ENCODE measurements at places on chromosomes 7 and 10.

- DNase-seq, result no peak
These were observed 16.5 kb downstream of the SLK start for GRCh38 chr10:103983367-103983911.

DNA sequence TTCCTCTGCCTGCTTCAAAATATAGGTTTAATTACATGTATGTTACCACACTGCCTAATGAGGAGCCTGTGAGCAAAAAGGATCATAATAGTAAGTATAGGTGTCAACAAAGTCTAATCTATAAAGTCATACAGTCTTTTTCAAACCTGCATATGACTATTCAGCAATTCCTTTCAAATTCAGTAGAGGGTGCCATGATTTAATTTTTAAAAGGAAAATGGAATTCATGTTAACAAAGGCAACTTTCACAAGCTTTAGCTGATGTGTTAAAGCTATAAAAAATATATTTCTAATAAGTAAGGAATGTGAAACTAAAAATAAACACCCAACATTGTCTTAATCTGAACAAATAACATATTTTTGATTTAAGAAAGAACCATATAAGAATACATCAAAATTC lies 52.1 kb downstream of the MPP7 start:
- DNase-seq, result peak; percentile 27

- no peak for DNase-seq
These were observed 29.9 kb downstream of the CDK14 start for GRCh38 chr7:90626013-90626412.

DNA sequence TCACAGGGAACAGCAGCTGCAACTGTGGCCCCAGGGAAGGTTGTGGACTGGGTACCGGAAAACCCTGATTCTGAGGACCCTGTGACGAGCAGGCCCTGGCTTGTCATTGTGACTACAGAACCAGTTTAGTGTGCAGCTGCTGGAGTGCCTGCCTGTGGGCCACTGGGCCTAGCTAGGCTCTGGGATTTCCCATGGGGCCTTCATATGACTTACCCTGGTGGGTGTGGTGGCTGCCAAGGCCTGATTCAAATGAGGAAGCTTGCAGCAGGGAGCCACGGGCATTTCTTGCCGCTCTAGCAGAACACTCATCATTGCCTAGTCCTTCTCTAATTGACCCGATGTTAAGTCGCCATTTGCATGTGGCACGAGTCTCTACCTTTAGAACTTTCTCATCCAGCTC lies 14.7 kb upstream of the CAMK2G start:
- DNase-seq, result no peak

- no peak for DNase-seq
These were observed 22.3 kb upstream of the ARHGAP22 start for GRCh38 chr10:48626986-48627731.

DNA sequence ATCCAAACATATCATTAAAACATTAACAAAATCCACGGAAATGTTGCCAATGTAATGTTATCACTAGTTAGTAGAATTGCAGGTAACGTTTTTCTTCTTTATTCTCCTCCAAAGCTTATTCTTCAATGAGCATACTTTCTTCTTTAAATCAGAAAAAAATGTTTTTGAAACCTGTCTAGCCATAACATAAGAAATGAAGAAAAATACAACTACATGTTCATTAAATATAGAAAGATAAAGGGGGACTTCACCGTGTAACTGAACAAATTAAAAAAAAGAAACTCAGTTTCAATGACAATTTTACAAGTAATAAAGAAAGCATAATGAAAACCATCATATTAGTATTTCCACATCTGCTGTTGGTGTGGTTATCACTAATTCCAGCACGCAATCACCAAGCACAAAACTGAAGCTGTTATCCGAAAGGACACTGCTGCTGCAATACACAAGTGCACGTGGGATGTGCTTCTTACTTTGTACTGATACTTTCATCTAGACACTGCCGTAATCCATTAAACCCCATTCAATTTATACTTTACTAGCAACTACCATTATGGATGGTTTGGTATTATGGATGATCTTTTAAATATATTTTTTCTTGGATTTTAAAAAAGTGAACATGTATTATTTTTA lies 9.6 kb downstream of the ESYT2 start:
- no peak for DNase-seq

DNA sequence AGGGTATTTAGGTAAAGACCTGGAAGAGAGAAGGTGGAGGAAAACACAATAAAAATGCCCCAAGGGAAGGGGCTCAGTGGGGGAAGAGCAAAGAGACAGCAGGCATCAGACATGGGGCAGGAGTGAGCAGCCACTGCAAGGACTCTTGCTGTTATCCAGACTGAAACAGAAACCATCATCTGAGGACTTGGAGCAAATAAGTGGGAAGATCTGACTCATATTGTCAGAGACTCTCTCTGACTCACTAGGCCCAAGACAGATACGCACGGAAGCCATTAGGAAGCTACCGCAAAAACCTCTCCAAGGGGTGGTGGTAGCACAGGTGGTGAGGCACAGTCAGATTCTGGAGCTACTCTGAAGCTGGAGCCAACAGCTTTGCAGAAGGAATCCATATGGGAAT lies 110.7 kb downstream of the RNF32 start:
- no peak for DNase-seq

GRCh38 chr10:59108886-59109288 lies 67.6 kb upstream of the PHYHIPL start:
- no peak for DNase-seq

GRCh38 chr7:36025190-36025589 lies 127.9 kb upstream of the EEPD1 start:
- no peak for DNase-seq

DNA sequence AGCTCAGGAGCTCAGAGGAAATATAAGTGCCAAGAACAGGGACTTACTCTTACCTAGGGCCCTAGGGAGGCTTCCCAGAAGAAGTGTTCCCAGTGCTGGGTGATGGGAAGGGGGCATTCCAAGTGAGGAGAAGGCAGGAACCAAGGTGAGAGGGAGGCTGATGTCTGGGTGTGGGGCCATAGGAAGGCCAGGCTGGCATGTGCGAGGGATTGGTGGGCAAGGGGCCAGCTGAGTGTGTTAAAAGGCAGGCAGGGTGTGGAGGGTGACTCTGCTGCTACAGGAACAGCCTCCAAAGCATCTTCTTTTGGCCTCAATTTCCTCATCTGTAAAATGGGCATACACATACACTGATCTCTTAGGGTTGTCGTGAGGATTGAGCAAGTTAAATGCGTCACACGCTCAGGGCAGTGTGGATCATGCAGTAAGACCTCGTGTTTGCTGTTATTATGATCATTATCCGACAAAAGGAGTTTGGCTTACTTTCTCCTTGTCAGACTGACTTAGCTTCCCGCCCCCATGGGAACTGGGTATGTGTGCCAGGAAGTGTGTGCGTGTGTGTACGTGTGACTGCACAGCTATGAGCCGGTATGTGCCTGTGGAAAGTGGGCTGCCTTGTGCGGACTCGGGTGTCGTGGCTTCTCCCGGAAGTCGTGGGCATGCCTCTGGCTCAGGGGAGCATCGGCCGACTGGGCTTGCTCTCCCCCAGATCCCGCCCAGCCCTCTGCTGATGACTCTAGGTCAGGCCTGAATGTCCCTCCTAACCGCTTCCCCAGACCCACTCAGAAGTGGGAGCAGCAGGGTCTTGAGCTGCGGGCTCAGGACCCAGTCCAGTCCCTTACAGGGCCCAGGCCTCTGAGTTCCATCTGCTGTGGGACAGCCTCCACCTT lies 59.6 kb downstream of the NEURL1 start:
- DNase-seq, result no peak

DNA sequence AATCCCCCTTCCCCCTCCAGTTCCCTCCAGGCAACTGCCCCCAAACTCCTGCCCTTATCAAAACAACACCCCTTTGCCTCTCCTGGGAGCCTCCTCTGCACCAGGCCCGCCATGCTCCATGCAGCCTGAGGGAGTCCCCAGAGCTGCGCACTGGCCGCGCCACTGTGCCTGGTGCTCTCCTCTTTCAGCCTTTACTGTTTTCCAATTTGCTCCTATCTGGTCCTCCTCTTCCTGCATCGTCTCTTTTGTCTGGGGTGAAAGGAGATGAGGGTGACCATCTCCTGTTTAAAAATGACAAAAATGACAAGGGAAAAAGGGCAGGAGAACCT lies 165.8 kb upstream of the ADCY1 start:
- DNase-seq, result no peak

DNA sequence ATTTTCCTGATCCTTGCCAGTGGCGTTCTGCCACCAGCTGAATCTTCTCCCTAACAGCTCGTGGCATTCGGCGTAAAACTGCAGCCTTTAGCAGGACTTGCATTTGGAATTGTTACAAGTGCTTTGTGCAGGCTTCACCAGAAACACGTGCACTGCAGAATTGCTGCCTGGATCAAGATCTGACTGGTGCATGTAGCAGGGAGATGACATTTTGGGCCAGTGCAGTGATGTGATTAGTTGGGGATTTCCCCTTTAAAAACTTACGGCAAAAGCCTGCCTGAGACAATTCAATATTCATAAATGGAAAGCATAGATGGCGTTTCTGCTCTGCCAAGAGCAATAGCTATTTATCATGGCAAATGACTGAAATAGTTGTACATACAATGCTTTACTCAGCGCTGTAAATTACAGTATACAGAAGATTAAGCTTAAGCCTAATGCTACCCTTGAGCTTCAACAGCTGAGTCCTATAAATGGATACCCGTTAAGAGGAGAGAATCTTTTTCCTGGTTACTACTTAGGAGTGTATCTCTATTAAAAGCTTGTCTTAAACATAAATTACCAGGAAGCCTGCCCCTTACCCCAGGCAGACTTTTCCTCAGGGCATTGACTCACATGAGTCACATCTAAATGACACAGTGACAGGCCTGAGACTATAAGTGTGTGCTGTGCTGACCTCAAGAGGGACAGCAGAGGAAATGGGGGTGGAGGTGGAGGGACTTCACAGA lies 106.3 kb downstream of the ATXN7L1 start:
- peak; percentile 24 for DNase-seq

GRCh38 chr10:102068216-102068615 lies 3.1 kb downstream of the HPS6 start:
- DNase-seq, result no peak

DNA sequence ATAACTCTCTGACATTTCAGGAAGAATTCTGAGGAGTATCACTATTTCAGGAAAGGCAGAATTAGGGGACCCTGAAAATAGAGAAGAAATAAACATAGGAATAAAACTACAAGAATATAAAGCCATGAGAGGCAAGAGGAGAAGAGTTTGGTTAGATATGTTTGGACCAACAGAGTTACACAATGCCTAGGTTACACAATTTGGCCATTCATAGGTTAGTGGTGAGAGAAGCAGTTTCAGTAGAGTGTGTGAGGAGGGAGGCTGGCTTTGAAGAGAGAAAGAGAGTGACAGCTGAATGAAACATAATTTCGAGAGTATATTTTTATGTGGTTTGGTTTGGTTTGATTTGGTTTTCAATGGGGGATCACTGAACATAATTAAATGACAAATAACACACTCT lies 783.2 kb upstream of the LRRN3 start:
- DNase-seq, result no peak
